Smooth muscle cell of the coronary artery (primary cell): ENCODE measurements at places on chromosomes 1 and 21. TPM values are rescaled to one million over a fixed set of nuclear protein-coding genes. Genes with fewer than 3 reads are reported as not detected.

Gene ALDH4A1
- 16.1 and 18.9 TPM in 2 replicates for total RNA-seq

Gene TRIM17
- total RNA-seq = 0.23 and 0.35 TPM in 2 replicates

Gene VSIG8
- 0.08 TPM in 1 of 2 replicates, not detected in the other for total RNA-seq

Gene AADACL3
- total RNA-seq = not detected in 2 replicates

Gene ILDR2
- total RNA-seq = under 0.01 TPM in 1 of 2 replicates, not detected in the other

Gene GSTM5
- 0.60 and 9.0 TPM in 2 replicates for total RNA-seq

Gene SPTA1
- total RNA-seq = 0.12 TPM in 1 of 2 replicates, not detected in the other
